ENCODE measurements at places on chromosomes 12 and 14. TPM values are rescaled to one million over a fixed set of nuclear protein-coding genes. Genes with fewer than 3 reads are reported as not detected.

Gene SYCP3
- 0.39 TPM for total RNA-seq

Gene LRTM2
- total RNA-seq: not detected

GRCh38 chr12:39946361-39947280 is 159.3 kb downstream of the SLC2A13 start:
- no peak for DNase-seq

GRCh38 chr12:15206831-15207389 is 14.3 kb downstream of the RERG start:
- no peak for DNase-seq

Gene CISTR
- total RNA-seq: not detected

GRCh38 chr14:96231056-96231455 is 25.0 kb upstream of the BDKRB1 start:
- no peak for DNase-seq

GRCh38 chr12:51536159-51536558 is 54.9 kb upstream of the SCN8A start:
- no peak for DNase-seq

DNA sequence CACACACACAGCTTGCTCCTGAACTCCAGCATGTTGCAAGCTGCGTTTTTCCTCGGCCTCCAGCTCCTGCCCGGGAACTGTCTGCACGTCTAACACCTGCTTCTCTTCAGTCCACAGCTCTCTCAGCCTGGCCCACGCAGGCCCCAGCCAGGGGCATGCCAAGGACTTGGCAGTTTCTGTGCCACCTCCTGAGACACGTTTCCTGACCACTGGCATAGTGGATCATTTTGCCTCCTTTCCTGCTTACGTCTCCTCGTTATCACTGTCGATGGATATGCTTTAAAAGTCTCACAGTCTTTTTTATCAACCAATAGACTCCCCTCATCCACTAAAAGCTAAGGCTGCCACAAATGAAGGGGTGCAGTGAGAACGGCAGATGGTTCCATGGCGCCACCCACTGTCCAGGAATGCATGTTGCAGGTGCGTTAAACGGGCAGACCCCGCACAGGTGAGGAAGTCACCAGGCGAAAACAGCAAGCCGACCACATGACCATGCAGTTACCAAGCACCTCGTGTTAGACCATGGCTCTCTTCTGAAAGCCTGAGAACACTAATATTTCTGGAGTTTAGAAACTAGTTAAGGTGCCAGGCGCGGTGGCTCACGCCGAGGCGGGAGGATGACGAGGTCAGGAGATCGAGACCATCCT is 14.7 kb upstream of the TEAD4 start:
- peak; percentile 77 for DNase-seq

DNA sequence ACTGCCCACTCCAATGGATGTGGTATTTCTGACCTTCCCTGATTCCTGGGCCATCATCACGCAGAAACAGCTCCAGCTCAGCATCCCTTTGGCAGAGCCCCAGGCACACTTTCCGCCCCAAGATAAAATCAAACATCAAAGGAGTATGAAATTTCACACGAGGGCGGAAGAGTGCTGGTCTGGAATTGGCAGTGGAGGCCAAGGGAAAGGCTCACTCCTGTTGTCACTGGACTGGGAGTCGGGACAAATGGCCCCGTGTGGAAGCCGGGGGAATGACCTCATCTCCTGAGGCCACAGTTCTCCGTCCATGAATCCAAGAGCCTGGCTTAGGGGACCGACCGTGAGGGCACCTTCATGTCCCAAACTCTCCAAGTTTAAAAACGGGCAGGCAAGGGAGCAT is 40.9 kb downstream of the FZD10 start:
- DNase-seq: no peak

DNA sequence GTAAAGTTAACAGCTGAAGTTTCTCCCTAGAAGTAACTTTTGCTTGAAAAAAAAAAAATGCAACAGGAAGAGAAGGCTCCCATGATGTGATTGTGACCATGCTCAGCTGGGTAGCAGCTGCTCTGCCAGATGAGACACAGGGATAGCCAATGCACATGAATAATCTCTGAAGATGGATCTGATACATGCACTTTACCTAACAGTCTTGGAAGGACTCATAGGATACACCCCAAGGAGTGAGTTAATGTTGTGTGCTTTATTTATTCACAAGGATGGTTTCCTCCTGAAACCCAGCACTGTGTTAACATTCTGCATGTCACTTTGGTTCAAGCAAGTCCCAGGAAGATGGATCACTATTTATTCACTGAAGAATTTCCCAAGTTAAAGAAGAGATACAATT is 46.5 kb downstream of the NDUFA12 start:
- DNase-seq: no peak

Gene CLEC9A
- total RNA-seq: 2.7 TPM

DNA sequence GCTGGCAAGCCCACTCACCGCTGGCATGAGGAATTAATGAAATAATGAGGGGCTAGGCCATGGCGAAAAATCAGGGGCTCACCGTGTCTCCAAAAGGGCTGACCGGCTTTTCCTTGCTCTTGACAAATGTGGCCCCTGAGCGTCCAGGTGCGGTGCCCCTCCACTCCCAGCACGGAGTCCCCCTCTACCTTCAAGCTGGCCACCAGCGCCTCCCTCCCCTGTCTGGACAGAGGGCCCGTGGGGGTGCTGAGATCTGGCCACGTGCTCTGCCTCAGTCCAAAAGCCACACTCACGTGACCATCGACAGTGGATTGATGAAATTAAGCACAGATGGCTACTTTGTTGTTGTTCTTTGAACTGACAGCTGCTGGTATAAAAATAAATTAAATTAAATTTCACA is 78.8 kb upstream of the BCL11B start:
- no peak for DNase-seq

Gene NYNRIN
- 18.0 TPM for total RNA-seq

DNA sequence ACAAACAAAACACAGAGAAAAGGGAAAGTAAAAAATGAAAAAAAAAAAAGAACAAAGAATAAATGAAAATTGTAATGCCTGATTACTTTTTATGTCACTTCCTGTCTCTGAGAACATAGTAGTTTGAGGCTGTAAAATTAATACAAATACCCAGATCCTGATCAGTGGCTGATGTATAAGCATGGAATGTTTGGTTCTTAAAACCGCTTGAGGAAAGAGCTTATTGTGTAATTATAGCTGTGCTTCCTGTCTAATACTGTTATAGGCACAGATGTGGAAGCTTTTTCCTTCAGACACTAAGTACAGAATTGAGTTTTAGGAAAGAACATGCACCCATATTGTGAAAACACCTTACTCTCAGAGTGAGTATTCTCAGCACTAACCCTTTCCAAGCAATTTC is 86.9 kb downstream of the AVPR1A start:
- DNase-seq: no peak

Gene ACSS3
- 12.3 TPM for total RNA-seq

- no peak for DNase-seq
These were observed 271.9 kb upstream of the PDE3A start for GRCh38 chr12:20096430-20096829.

DNA sequence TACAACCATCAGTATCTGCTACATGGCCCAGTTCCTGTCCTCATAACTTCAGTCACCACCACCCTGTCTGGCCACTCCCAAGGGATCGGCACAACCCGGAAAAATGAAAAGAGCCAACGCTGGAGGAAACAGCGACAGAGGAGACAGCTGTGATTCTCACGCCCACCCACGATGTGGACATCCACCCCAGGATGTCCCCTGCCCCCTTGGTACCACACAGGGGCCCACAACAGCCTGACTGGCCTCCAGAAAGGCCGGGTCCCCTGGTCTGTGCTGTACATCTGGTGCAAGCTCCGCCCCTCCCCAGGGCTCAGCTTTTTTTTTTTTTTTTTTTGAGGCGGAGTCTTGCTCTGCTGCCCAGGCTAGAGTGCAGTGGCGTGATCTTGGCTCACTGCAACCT is 12.5 kb downstream of the RPS6KL1 start:
- DNase-seq: no peak

DNA sequence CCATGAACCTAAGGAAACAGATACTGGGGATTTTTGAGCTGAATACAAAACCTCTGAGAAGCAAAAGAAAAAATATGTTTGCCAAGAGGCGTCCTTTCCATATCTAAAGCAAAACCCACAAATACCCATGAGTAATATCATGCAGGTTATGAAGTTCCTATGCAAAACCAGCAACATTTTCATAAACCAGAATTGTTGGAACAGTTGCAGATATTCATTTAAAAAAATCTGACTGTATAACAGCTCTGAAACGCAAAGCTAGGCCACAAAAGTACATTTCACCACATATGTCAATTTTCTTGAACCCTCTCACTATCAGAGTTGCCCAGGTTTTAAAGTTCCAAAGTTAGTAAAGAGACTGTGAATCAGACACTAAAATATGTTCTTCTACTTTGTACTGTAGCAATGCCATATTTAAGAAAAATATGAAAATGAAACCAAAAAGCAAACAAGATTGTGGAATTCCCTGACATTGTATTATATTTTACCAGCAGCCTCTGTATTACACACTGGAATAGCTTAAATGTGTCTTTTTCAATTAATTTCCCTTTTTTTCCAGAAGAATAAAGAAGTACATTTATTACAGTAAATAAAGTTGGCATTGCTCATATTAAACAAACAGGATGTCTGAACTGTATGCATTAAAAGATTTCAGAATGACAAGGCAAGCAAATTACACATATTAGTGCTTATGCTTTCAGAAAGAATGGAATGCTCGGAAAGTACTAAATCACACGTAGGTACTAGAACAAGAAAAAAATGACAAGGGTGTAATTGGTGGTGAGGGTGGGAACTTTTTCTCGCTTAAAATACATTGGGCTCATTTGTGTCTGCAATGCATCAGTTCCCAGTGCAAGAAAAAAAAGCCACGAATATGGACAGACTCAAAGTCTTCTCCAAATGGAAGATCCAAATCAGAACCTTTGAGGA is 33.6 kb upstream of the HIF1A start:
- DNase-seq: no peak

DNA sequence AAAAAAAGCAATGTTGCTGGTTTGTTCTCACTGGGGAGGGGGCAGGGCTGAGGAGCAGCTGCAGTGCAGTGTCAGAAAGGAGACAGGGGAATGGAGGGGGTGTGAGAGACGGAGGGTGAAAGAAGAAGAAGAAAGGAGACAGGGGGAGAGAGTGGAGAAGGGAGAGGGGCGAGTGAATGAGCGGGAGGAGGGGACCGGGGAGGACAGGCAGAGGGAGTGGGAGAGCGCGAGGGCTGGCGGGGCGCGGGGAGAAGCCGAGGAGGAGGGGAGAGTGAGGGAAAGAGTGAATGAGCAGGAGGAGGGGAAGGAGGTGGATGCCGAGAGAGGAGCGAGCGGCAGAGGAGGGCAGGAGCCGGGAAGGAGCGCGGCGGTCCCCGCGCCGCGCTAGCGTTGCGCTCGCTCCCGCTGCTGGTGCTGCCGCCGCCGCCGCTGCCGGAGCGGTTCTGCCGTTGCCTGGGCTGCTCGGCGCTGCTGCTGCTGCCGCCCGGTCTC is at the start of gene NOVA1:
TSS of gene NOVA1 (minus strand) at position 445 of the 492 bp plus-strand sequence. CDS start 597 bp downstream, outside the sequence.
- DNase-seq: peak; percentile 66

GRCh38 chr12:32568228-32568627 is 110.9 kb upstream of the DNM1L start:
- no peak for DNase-seq

GRCh38 chr14:103312006-103312635 is 21.9 kb upstream of the EIF5 start:
- DNase-seq: peak; percentile 63

GRCh38 chr14:75803765-75804164 is 142.7 kb downstream of the TTLL5 start:
- DNase-seq: no peak

GRCh38 chr14:103668117-103668516 is 39.1 kb downstream of the KLC1 start:
- DNase-seq: no peak

GRCh38 chr14:106613256-106613655 is 1086.9 kb downstream of the TMEM121 start:
- DNase-seq: no peak

DNA sequence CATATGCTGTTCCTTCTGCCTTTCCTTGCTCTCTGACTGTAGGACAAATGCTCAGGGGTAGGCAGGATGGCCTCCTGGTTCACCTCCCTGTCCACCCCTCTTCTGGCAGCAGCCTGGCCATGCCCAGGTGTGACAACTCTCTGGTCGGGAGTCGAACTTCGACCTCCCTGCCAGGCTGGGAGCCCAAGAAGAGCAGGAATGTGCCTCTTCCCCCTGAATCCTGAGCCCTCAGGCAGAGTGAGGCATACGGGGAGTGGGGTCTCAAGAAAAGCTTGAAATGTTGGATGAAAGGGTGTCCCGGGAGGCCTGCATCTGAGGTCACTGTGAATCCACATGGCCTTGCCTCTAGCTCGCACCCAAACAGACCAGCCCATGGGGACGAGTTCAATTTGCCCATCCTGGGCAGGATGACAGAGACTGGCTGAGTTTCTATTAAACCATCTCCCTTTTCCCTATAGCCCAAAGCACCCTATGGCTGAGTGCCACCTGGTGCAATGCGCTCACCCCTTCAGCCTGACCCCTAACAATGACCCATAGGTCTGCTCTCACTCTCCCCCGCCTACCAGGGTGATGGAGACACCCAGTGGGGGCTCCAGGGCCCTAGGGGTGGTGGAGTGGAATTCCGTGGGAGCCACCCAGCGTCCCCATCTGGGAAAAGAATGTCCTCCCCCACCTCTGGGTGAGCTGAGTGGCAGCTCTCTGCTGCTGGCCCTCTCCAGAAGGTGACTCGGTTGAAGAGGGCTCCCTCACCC is 52.9 kb upstream of the DIO3 start:
- peak; percentile 59 for DNase-seq

Gene SIX4
- not detected for total RNA-seq

Gene TPPP2
- not detected for total RNA-seq

- no peak for DNase-seq
These were observed 770.7 kb downstream of the BCL11B start for GRCh38 chr14:98501335-98501734.

GRCh38 chr12:112854344-112854743 is 52.4 kb upstream of the OAS1 start:
- DNase-seq: no peak

- DNase-seq: peak; percentile 75
These were observed at the start of gene TMEM30B for GRCh38 chr14:61281186-61281947. Gene TMEM30B (minus strand): TSS chr14:61281338. CDS start chr14:61281147, 191 bp downstream.

GRCh38 chr14:92920001-92920400 is 2.9 kb upstream of the CHGA start:
- DNase-seq: no peak

- DNase-seq: no peak
These were observed 582.7 kb downstream of the SLC6A15 start for GRCh38 chr12:84329938-84330337.

Gene PTPN11
- total RNA-seq: 63.7 TPM

Gene NR1H4
- total RNA-seq: not detected

Gene NID2
- total RNA-seq: 6.7 TPM

GRCh38 chr12:64522316-64522715 is 70.4 kb downstream of the TBK1 start:
- no peak for DNase-seq

- DNase-seq: no peak
These were observed 141.6 kb downstream of the GPHN start for GRCh38 chr14:66649498-66649897.

Gene KLHDC1
- 8.6 TPM for total RNA-seq

- peak; percentile 22 for DNase-seq
These were observed 18.7 kb downstream of the MANSC1 start for GRCh38 chr12:12331244-12331771.

- peak; percentile 45 for DNase-seq
These were observed 30.3 kb downstream of the FAIM2 start for GRCh38 chr12:49873361-49873934.

Gene TMEM260
- 33.2 TPM for total RNA-seq
